ENCODE measurements at places on chromosomes 1 and 21. TPM values are rescaled to one million over a fixed set of nuclear protein-coding genes. Genes with fewer than 3 reads are reported as not detected.

Gene RSRP1
- total RNA-seq = 63.1 TPM

GRCh38 chr1:95246511-95246910 is 12.5 kb downstream of the RWDD3 start:
- no peak overlapping the region for H3K4me3 ChIP-seq
- no peak for DNase-seq
- peaks cover 12% of the 10 kb centered on the region for H3K4me1 ChIP-seq
- peaks cover 18% of the 10 kb centered on the region for H3K36me3 ChIP-seq
- no peak overlapping the region for H3K27ac ChIP-seq

Gene RBM11
- total RNA-seq = 3.8 TPM

- H3K27me3 ChIP-seq = no peaks in the 10 kb centered on the region
- peaks cover 36% of the 10 kb centered on the region for H3K4me1 ChIP-seq
- H3K4me3 ChIP-seq = no peak overlapping the region
- no peak for DNase-seq
Observed at GRCh38 chr1:93874025-93874651, 4.9 kb downstream of the DNTTIP2 start.

DNA sequence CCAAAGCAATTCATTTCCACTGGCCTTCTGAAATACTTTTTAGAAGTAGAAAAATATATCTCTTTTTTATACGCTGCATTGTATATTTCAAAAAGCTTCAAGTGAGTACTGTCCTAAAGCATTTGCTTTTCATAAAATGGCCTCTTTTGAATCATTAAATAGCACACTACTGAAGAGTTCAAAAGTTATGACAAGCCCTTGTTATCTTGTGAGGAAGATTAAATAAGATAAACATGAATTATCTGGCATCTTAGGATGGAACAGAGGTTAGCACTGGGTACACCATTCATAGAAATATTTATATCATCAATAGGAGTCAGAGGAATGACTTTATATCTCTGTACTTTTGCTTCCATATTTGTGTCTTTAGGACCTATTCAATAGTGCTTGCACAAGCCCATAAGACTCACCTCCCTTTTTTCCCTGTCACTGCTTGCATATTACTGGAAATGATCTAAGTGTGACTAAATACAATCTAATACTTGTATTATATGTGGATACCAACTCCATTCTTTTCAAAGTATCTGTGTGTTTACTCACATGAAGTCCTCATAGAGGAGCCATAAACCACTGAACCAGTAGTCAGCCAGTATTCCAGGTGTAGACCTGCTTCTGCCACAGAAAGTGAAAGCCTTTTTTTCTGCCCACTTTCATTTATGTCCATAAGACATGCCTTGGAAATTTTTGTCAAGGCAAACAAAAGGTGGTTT is 274.2 kb upstream of the C1orf105 start:
- no peak for DNase-seq
- H3K27ac ChIP-seq = no peak overlapping the region
- H3K4me1 ChIP-seq = peaks cover 16% of the 10 kb centered on the region
- no peaks in the 10 kb centered on the region for H3K27me3 ChIP-seq

DNA sequence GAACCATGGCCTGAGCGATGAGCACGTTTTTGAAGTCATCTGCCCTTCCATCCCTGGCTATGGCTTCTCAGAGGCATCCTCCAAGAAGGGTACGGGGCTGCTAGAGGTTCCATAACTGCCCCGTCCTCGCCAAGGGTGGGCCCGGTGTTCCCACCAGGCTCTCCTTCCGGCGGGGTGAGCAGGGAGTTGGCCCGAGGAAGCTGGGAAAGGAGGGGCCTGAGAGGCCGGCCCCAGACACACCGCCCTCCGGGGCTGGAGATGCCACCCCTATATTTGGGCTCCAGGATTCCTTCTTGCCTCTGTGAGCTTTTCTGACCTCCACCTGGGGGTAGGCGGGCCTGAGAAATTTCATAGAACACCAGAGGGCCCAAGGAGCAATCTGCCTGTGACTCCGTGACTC is 28.9 kb downstream of the EPHX1 start:
- DNase-seq = no peak
- no peak overlapping the region for H3K4me3 ChIP-seq
- no peaks in the 10 kb centered on the region for H3K27me3 ChIP-seq
- peaks cover 13% of the 10 kb centered on the region for H3K4me1 ChIP-seq

DNA sequence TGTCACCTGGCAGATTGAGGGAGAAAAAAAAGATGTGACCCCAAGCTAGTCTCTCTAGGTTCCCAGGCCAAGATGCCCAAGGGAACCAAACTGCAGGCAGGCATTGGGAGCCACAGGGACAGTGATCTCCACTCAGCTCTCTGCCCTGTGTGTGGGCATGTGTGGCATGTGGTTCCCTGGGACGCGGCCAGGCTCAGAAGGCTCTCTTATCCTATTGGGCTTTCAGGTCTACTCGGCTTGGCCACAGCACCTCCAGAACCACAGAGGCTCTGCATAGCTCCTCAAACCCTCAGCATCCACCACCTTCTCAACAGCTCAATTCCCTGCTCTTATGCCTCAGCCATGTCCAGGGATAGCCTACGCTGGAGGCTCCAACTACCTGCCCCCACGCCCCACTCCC is 22.0 kb downstream of the IQGAP3 start:
- H3K36me3 ChIP-seq = peaks cover 2% of the 10 kb centered on the region
- no peak overlapping the region for H3K27ac ChIP-seq
- DNase-seq = no peak

Gene ADAMTS1
- not detected for total RNA-seq

Gene DISP3
- 0.20 TPM for total RNA-seq

Gene SLC35F3
- 8.1 TPM for total RNA-seq

All from activated naive CD8-positive, alpha-beta T cell treated with anti-CD3 and anti-CD28 coated beads for 36 hours (primary cell).